ENCODE measurements at places on chromosomes 16 and 17.
A peak's percentile ranks its signal among the peaks of the same experiment; 100 is the strongest.

GRCh38 chr17:3551189-3551588, 6.4 kb downstream of the TRPV3 start:
- no peak for DNase-seq

DNA sequence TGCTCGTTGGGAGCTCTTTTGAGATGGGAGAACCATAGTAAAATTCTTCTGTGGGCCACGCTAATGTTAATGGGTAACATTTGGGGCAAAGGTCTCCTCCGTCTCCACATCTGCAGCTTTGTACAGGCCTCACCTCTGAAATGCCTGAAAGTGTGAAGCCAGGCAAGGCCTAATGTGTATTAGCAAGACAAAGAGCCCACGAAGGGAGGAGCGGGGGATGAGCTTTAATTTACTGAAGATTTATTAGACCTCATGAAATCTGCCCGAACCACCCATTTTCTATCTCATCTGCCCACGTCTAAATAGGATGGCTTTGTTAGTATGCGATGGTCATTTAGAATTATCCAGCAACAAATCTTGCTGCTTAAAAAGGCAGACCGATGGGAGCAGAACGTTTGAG, 408.9 kb downstream of the PMP22 start:
- no peak for DNase-seq

DNA sequence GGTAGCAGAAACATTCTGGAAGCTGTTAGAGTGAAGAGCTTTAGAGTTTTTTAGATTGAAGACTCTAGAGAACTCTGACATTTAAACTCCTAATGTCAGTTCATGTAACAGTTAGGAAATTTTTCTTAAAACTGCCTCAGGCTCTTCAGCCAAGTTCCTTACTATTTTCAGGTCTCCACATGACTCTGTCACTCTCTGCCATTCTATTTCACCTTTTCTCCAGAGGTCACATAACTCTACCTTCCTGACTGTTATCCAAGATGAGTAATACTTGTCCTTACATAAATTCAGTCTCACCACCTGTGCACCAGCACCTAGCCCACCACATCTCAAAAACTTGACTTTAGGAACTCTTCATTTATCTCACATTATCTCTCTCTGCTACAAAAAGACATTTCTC, 347.1 kb upstream of the CA10 start:
- no peak for DNase-seq

- DNase-seq: no peak
Measured at GRCh38 chr17:62163847-62164246, 98.8 kb upstream of the MED13 start.

GRCh38 chr16:12679660-12680272, 123.9 kb downstream of the CPPED1 start:
- no peak for DNase-seq

DNA sequence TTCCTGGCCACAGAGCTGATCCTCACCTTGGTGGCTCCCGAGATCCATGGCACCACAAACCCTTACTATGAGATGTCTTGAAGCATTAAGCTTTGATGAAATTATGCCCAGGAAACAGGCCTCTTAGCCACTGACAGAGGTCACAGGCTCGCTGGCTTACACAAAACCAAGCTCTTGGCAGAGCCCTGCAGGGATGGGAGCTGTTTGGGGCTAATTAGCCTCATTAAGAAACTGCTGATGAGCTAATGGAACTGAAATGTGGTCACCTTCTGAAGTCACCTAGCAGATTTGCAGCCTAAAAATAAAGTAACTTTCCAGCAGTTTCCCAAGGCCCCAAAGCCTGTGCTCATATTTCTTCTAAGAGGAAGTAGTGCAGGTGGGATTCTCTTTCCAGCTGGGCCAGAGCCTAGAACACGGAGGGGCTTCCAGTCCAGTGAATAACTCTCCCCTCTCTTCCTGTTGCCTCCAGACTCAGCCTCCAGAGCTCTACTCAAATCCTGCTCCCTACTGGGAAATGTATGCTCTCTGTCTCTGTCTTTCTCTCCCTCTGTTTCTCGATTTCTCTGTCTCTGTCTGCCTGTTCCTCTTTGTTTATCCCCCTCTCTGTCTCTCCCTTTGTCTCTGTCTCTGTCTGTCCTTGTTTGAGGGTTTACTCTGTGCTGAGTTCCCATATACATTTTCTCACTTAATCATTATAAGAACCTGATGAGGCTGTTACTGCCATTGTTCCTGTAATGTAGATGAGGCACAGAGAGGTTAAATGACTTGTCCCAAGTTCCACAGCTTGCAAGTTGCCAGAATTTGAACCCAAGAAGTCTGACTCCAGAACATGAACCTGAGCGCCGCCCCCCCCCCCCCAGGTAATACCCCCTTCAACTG, 338.9 kb downstream of the CA10 start:
- no peak for DNase-seq

GRCh38 chr17:32671896-32672295, 185.1 kb downstream of the CDK5R1 start:
- no peak for DNase-seq

DNA sequence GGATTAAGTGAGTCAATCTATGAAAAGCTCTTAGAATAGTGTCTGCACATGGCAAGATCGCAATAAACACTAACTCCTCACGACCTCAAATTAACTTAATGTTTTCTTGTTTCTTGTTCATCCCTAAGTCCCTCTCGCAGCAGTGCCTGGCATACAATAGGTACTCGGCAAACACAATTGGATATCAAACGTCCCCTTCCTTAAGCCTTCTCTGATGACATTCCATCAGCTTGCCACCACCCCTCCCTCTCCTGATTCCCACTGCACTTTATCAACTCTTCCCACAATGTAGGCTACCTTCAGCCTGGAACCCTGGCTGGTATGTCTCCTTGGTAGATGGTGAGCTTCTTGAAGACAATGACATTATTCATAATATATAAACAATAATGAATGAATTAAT, 33.3 kb downstream of the CCDC42 start:
- DNase-seq: no peak

DNA sequence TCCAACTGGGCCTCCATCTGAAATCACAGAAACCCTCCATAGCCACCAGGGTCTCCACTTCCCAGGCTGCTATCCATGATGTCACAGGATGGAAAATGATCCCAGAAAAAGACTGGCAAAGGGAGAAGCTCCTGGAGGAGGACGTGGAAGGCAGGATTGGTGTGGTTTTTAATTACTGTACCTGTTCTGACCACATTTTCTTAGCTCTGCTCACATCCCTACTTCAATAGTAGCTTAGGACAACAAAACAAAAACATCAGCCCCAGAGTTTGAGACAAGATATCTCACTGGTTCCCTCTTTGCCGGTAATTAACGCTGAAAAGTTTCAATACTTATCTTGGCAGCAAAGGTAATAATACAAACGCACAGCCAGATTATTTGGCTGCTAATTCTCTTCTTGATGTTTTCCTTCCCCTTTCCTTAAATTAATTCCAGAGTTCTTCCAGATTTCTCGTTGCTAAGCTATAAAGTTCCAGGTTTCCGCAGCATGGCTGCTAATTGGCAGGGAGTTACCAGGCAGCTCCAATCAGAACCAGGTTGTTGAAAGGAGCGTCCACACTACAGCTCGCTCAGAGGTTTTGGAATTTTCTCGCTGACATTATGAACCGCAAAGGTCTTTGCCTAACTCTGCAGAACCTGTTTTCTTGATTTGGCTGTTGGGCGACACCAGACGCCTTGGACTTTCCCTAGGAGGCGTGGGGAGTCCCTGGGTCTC, 263.4 kb downstream of the MRTFB start:
- no peak for DNase-seq

DNA sequence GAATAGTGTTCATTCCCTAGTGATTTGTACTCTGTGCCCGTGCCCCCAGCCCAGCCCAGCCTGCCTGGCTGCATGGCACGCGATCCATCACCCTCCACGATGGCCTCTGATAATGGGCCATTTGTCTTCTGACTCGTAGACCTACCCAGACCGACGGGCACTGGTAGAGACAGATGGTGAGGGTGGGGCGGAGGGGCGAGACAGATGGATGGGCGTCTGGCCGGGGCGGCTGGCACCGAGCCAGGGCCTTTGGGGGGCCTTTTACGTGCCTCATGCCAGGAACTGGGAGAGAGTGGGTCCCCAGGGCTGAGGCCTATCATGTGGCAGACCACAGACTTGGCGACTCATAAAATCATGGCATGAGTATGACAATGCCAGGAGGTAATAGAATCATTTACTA, 25.4 kb downstream of the CRHR1 start:
- DNase-seq: no peak

- no peak for DNase-seq
Measured at GRCh38 chr17:41284043-41284442, 8.5 kb downstream of the KRTAP9-7 start.

DNA sequence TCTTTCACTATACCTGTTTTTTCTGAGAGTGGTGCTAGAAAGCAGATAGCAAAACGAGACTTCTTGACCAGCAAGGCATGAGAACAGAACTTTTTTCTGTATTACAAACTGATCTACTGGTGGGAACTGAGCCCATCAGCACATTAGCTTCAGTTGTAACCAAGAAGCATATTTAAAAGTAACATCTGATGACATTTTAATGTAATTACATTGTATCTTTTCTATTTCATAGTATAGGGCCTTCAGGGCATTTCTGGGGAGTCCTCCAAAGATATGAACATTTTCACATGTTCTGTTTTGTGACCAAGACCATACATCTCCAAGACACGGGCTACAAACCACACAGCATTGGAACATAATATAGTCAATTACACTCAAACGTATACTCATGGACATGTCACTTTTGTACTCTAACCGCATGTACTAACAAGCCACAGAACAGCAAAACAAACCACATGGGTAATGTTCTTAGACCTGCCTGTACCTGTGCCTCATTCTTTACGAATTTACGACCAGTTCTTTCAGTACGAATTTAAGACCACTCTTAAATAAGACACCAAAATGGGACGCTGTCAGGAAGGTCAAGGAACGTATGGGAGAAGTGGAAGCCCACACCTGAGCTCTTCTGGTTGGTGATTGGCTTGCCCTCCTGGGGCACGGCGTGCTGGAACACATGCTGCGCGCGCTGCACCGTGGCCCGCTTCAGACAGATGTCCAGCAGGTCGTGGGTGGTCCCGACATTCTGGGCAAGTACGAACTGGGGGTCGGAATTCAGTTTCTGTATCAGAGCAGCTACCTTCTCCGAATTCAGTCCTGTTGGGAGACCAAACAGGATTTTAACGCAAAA, 825 bp downstream of the BLMH start:
- DNase-seq: peak; percentile 11

- no peak for DNase-seq
Measured at GRCh38 chr17:49723423-49723822, 15.7 kb upstream of the SLC35B1 start.

- DNase-seq: no peak
Measured at GRCh38 chr17:2233441-2233947, 70.1 kb downstream of the SMG6 start.

- DNase-seq: no peak
Measured at GRCh38 chr16:30802936-30803335, 15.9 kb upstream of the ZNF629 start.

- no peak for DNase-seq
Measured at GRCh38 chr16:86462334-86463084, 47.8 kb upstream of the FOXF1 start.

DNA sequence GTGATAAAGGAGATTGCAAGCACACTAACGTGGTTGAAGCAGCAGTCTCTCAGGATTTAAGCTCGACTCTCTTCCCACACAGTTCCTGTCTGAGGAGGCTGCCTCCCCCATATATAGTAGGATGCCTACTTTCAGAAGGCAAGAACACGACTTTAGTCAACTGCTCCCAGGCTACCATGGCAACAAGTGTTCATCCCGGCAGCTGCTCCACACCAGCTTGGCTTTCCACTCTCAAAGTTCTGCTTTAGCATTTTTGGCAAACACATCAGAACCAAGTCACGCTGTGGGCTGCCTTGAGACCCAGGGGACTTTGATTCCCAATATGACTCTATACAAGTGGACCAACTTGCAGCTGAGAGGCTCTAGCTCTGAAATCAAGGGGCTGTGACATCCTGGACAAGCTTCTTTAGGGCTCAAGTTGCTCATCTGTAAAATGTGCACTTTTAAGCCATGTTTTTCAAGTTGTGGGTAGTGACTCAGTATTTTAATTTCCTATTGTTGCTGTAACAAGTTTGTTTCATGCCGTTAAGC, 16.5 kb downstream of the ZP2 start:
- no peak for DNase-seq

- peak; percentile 46 for DNase-seq
Measured at GRCh38 chr17:64262198-64262999, 661 bp downstream of the TEX2 start.

- DNase-seq: no peak
Measured at GRCh38 chr16:52114379-52114778, 432.6 kb downstream of the TOX3 start.

DNA sequence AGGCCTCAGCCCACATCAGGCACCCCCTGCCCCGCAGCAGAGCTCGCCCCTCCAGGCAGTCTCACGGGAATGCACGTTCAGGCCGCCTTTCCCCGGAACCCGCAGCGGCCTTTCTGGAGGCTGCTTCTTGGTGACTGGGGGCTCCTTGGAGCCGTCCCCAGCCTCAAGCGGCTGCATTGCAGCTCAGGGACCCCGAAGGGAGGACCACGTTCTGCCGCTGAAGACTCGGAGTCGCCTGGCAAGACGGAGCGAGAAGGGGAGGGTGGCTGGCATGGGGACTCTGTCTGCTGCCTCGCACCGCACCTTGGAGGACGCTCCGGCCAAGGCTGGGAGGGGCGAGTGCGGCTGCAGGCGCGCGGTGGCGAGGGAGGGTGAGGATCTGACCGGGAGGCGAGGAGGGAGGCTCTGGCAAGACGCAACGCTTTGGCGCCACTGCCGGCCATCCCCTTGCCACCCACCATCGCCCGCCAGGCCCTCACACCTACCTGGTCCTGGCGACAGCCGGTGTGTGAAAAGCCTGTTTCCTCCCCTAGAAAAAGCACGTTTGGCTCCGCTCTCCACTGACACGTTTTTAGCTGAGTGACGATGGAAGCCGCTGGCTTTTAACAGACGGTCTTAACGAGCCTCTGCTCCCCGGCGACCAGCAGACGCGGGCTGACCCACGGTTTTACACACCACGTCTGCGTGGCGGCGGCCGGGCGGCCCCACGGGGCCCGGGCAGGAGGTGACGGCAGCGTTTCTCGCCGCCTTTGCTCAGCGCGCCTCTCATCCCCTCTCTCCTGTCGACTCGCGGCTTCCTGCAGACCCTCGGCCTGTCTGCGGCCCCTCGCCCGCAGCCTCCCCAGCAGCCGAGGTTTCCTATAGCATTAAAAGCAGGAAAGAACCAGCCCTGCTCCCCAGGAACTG, 16.7 kb upstream of the GNG13 start:
- DNase-seq: no peak

DNA sequence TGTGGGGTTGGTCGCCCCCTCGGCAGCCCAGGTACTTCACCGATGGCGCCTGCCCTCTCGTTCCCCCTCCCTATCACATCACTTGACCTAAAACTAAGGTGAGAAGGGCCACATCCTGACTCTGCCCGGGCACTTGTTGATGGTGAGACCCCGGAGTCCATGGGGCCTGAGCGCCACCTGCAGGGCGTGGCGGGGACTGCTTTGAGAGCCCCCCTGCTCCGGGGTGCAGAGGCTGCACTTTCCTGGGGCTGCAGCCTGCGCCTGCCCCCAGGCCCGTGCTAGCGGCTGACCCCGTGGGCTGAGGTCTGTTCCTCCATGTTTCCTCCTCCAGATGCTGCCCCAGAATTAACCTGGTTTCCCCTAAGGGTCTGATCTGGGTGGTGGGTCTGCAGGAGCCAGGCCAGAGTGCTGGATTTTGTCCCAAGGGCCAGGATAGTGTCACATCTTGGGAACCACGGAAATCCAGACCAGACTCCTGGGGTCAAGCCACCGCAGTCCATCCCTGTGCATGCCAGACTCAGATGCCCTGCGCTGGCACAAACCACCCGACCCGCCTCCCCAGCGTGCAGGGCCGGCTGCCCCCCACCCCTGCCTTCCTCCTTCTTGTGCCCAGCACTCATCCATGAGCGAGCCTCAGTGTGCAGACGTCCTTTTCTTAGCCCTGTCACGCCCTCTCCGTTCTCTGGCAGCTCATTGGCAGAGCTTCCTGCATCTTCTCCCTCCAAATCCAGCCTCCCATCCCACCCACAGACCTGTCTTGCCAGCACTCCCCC, 2.7 kb downstream of the NDUFAF8 start:
- peak; percentile 52 for DNase-seq

All from CD4-positive, alpha-beta T cell treated with Interferon gamma for 1 hour (primary cell).